ENCODE measurements at places on chromosomes 7 and 10. TPM values are rescaled to one million over a fixed set of nuclear protein-coding genes. Genes with fewer than 3 reads are reported as not detected.

The CYP3A5 gene
- total RNA-seq, result not detected

The DLX5 gene
- not detected for total RNA-seq

The NUPR2 gene
- total RNA-seq, result not detected

The CCDC172 gene
- not detected for total RNA-seq

DNA sequence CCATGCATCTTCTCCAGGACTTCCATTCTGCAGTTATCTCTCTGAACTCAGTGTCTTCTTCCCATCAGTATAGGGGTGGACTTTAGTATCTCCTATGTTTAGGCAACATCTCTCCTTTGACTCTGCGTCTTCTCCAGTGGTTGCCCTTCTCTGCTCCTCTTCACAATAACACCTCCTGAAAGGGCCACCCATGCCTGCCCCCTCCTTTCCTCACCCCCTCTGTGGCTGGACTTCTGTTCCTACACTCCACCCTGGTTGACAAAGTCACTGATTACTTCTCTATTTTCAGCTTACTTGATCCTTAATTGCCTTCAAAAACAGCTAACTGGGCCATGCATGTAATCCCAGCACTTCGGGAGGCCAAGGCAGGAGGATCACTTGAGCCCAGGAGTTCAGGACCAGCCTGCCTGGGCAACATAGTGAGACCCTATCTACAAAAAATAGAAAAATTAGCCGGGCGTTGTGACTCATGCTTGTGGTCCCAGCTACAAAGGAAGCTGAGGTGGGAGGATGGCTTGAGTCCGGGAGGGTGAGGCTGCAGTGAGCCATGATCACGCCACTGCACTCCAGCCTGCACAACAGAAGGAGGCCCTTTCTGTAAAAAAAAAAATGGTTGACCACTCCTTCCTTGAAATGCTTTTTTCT is 13.7 kb downstream of the SRGN start:
- H3K27ac ChIP-seq, result no peak overlapping the region
- no peaks in the 10 kb centered on the region for H3K27me3 ChIP-seq
- no peak for DNase-seq

DNA sequence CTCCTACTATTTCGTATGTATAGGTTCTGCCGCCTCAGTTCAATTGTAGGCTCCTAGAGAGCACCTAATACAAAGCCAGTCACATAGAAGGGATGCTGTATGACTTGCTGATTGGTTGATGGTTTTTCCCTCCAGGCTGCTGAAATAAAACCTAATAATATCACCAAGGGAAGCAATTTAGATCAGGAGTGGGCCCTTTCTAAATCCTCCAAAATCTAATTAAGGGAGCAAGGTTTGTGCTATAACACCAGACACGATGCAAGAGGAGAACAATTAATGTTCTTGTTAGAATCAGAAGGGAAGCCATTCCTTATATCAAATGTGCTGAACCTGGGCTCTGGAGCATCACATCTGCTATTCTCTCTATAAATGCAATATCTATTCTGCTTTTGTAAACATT is 42.0 kb upstream of the SLC13A1 start:
- no peaks in the 10 kb centered on the region for H3K36me3 ChIP-seq
- no peaks in the 10 kb centered on the region for H3K27me3 ChIP-seq
- DNase-seq, result no peak
- no peak overlapping the region for H3K4me3 ChIP-seq

- H3K27me3 ChIP-seq, result peaks cover 4% of the 10 kb centered on the region
- DNase-seq, result no peak
- H3K4me3 ChIP-seq, result no peak overlapping the region
- no peak overlapping the region for H3K27ac ChIP-seq
- peaks cover 2% of the 10 kb centered on the region for H3K36me3 ChIP-seq
- no peaks in the 10 kb centered on the region for H3K4me1 ChIP-seq
These were observed 698.9 kb downstream of the GRID1 start for GRCh38 chr10:85667638-85668233.

DNA sequence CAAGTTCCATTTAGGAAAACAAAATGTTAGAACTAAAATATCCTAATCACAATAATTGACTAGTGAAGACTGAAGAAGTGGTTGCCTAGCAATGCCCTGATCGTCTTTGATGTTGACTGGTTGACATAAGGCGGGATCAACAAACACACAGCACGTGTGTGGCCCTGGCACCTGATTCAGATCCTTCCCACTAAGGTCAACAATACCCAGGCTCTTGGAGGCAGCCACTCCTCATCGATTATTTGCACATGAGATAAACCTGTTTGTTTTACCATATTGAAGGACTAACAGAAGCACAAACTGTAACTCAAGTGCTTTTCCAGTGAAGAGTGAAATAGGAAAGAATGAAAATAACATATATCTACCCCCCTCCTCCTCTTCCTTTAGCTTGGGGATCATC is 15.6 kb downstream of the FANK1 start:
- H3K36me3 ChIP-seq, result peaks cover 5% of the 10 kb centered on the region
- no peak overlapping the region for H3K4me3 ChIP-seq
- H3K27me3 ChIP-seq, result peaks cover 2% of the 10 kb centered on the region
- DNase-seq, result no peak

- no peak for DNase-seq
- H3K27ac ChIP-seq, result no peak overlapping the region
- no peak overlapping the region for H3K4me3 ChIP-seq
These were observed 403.7 kb downstream of the GALNT17 start for GRCh38 chr7:71535616-71536015.

GRCh38 chr7:16270844-16271243 is 150.5 kb downstream of the CRPPA start:
- H3K27ac ChIP-seq, result no peak overlapping the region
- no peaks in the 10 kb centered on the region for H3K27me3 ChIP-seq
- H3K4me1 ChIP-seq, result peaks cover 13% of the 10 kb centered on the region

GRCh38 chr10:106401161-106401560 is 763.3 kb downstream of the SORCS1 start:
- H3K27me3 ChIP-seq, result no peaks in the 10 kb centered on the region
- no peaks in the 10 kb centered on the region for H3K36me3 ChIP-seq
- H3K4me1 ChIP-seq, result peaks cover 2% of the 10 kb centered on the region
- H3K4me3 ChIP-seq, result no peak overlapping the region

DNA sequence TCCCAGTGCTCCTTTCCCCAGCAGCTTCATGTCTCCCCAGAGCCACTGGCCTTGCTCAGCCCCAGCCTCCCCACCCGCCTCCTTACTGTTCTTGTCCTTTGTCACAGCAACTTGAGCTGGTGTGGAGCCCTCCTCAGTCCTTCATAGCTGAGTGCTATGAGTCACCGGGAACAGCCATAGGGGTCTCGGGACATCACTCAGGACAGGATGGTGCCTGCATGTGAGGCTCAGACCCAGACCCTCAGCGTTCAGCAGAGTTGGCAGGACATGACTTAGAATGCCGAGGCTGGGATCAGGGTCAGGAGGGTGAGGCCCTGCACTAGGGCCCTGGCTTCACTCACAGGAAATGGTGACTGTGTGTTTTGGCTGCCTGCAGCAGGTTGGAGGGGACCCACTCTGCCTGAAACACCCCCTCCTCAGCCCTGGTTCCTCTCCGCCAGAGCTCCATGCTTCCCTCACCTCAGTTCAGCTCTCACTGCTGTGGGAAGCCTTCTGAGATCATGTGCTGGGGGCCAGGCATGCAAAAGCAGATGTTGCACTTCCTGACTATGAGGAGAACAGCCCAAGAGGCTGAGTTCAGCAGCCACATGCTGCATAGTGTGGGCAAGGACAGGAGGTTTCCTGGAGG is 40.7 kb upstream of the GJD4 start:
- peaks cover 10% of the 10 kb centered on the region for H3K36me3 ChIP-seq
- peaks cover 14% of the 10 kb centered on the region for H3K27me3 ChIP-seq
- H3K4me1 ChIP-seq, result peaks cover 18% of the 10 kb centered on the region
- peak overlapping the region; percentile 28 for H3K27ac ChIP-seq
- DNase-seq, result no peak

- no peak for DNase-seq
- H3K27me3 ChIP-seq, result peaks cover 5% of the 10 kb centered on the region
- H3K36me3 ChIP-seq, result no peaks in the 10 kb centered on the region
- H3K4me1 ChIP-seq, result peaks cover 41% of the 10 kb centered on the region
- H3K4me3 ChIP-seq, result peak overlapping the region; percentile 31
These were observed 118.6 kb downstream of the SRPK2 start for GRCh38 chr7:105270117-105270516.
